ENCODE measurements at places on chromosomes 6 and 20. TPM values are rescaled to one million over a fixed set of nuclear protein-coding genes. Genes with fewer than 3 reads are reported as not detected.
A peak's percentile ranks its signal among the peaks of the same experiment; 100 is the strongest.

KIAA0408 gene
- polyA plus RNA-seq = 48.0 TPM

IP6K3 gene
- 95.7 TPM for polyA plus RNA-seq

ETV7 gene
- polyA plus RNA-seq = 0.09 TPM

IMPG1 gene
- not detected for polyA plus RNA-seq

GSTA4 gene
- 10.2 TPM for polyA plus RNA-seq

TMEM244 gene
- polyA plus RNA-seq = not detected

DNA sequence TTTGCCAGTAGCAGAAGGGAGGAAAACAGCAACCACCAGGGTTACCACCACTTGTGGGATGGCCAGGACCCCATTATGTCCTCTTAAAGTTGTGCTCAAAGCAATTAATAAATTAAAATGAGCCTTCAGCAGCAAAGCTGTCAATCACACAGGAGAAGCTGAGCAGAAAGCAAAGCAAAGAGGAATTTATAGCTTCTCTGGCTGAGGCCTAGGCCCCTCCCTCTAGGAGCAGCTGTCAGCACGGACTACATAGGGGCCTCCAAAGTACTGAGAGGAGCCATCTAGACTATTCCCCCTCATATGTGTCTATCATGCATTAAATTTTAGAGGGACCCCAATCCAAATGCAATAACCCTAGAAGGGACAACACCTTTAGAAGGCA, 6.4 kb downstream of the CCND3 start:
- DNase-seq = no peak

DNA sequence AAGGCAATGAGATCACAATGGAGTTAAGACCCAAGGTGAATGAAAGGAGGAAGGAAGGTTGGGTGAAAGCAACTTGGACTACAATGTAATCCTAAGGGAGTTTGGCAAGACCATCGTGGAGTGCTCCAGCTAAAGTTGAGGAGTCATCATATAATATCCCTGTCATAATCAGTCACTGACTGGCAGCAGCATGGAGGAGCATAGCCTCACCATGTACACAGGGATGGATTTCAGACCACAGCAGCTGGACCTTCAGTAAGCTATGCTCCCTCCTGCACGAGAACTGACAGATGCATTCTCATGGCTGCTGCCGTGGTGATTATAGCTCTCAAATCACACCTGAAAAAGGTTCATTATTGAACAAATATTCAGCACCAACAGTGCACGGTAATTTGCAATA, 43.0 kb downstream of the GOPC start:
- no peak for DNase-seq

DNA sequence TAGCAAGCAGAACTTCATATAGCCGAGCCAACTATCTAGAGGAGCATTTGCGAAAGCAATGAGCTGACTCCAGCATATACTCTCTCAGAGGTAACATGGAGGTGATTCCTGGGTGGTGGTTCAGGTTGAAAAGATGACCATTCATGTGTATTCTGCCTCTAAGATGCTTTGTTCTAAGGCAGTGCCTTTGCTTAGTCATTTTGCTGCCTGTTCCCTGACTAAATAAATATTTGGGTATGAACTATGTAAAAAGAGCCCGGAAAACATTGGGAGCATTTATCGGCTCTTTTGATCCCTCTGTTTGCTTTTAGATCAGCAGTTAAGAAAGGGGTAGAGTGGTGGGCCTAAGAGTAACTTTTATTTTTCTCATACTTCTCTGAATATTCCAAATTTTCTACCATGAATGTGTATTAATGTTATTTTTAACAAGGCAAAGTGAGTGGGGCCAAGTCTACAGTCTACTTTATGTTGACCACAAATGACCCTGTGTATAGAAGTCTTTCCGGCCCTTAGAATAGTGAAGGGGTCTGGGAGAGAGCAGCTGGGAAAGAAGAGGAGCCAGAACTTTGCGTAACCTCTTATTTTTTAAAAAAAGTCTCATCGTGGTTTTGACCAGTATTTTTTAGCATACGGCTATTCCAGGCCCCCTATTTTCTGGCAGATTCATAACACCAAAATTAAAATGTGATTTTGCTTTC, 206.5 kb upstream of the EYA4 start:
- no peak for DNase-seq

GRCh38 chr20:37260923-37261322, 691 bp downstream of the GHRH start:
- no peak for DNase-seq

GRCh38 chr6:136471372-136471771, 78.8 kb downstream of the MAP7 start:
- no peak for DNase-seq

DNA sequence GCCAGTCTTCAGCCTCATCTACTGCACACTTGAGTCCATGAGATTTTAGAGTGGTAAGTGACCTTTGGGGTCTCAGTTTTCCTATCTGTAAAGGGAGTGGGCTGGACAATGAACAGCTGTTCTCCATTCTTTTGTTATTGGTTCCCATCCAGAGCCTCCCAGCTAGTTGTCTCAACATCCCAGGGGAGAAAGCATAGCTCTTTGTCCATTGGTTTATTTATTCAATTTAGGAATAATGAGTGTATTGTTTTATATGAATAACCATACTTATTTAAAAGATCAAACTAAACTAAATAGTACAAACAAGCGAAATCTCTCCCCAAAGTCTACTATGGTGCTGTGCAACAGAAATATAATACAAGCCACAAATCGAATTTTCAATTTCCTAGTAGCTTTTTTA, 13.7 kb downstream of the PIGT start:
- DNase-seq = no peak

DNA sequence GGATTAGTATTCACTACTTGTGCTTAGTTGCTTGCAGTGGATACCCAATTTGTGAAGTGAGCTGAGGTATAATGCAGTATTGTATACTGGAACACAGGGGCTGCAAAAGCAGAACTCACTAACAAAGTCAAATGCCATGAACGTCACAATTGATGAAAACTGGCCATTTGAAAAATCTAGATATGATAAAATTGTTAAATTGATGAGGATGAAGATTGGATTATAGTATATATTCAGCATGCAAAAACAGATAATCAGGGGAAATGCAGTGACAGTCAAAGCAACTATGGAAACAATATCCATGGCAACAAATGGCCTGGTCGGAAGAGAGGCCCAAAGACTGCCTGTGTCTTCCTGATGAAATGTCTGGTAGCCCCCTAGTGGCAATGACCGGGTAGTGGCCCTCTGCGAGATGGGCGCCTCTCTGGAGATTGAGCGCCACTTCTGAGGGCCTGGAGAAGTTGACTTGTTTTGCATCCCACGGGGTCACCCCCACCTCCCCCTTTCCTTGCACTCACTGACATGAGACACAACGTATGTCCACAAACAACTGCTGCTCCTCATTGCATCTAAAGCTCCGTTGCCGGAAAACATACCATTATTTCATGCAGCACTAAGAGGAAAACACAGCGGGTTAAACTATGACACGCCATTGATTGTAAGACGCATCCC, 43.6 kb downstream of the C6orf15 start:
- DNase-seq = peak; percentile 81

GRCh38 chr6:2412731-2413130, 167.3 kb upstream of the GMDS start:
- no peak for DNase-seq

DNA sequence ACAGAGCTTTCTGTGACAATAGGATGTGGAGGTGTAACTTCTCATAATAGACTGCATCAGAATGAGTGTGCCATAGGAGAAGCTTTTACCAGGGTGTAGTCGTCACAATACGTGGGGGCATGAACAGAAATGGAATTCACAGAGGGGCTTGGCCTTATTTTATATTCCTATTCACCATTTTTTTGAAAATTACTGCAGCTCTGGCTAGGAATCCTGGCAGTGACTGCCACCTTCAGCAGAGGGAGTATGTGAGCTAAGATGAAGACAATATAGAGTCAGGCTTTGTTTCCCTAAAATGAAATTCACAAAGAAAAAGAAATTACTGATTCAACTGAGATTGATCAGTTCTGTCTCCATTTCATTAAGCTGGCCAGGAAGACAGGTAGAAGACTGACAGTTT, 13.9 kb downstream of the TOMM6 start:
- no peak for DNase-seq

- no peak for DNase-seq
These were observed 42.6 kb downstream of the NCOA3 start for GRCh38 chr20:47544240-47544639.

- DNase-seq = no peak
These were observed 160.9 kb downstream of the FRK start for GRCh38 chr6:115899730-115900282.

DNA sequence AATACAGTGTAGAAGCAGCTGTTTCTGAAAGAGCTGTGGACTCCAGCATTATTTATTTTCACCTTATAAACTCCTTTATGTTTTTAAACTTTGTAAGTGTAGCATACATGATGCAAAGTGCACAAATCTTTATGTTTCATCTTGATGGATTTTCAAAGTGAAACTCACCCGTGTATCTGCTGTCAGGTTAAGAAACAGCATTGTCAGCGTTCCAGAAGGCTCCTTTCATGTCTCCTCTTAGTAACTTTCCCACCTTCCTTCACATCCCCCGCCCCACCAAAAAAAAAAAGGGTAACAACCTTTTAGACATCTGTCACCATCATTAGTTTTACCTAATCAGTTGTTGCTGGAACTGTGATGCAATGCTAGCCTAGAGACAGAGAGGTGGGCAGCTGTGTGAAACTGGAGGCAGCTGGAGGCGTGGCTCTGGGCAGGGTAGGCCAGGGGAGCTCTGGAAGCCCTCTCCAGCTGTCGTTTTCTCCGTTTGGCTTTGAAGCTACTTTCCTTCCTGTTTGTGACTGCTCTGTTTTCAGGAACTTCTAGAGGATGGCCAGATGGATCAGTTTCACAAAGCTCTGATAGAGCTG, 7.2 kb downstream of the ACTR5 start:
- DNase-seq = no peak

- DNase-seq = no peak
These were observed 6.0 kb downstream of the CLPSL1 start for GRCh38 chr6:35786810-35787209.
